NCI-H2029 treated with DMSO at 0.1 percent for 48 hours (cell line): ENCODE measurements at places on chromosomes 16 and 17.

- no peak for DNase-seq
Observed at GRCh38 chr17:56314984-56315602, 161.8 kb downstream of the ANKFN1 start.

- no peak for DNase-seq
Observed at GRCh38 chr17:42188749-42189650, 3.7 kb upstream of the HCRT start.

GRCh38 chr17:76929601-76930000 lies 61.4 kb downstream of the MGAT5B start:
- DNase-seq, result no peak

GRCh38 chr16:29806641-29807425 lies 504 bp downstream of the MAZ start:
- DNase-seq, result no peak

DNA sequence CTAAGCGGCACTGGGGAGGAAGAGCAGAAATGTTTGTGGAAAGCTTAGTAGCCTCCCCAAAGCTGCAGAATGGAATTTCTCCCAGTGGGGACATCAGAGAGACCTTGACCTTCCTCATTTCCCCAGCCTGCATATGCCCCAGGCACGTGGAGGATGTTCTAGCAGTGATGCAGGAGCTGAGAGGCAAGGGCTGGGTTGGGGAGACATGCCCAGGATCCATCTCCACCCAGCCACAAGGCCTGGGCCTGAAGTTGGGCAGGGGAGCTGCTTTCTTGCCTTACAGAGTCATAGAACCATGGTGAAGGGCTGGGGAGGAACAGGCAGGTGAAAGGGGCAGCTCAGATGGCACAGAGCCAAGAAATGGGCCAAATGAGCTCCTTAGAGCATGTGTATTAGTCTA lies 104.0 kb downstream of the TMEM132E start:
- DNase-seq, result no peak

GRCh38 chr16:67930678-67931211 lies 917 bp downstream of the CTRL start:
- no peak for DNase-seq

DNA sequence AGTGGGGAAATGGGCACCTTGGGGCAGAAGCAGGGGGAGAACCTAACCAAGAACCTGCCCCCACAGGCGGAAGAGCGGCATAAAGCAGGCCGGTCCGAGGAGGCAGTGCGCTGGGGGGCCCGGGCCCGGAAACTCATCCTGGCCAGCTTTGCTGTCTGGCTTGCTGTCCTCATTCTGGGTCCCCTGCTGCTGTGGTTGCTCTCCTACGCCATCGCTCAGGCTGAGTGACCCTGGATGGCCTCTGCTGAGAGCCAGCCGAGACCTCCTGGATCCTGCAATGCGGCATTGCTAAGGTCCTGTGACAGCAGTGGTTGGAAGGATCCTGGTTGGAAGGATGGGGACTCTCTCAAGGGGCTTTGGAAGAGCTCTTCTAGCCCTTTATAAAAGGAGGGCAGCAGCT lies 4.5 kb upstream of the PHKG2 start:
- DNase-seq, result no peak

- no peak for DNase-seq
Observed at GRCh38 chr17:63039342-63039741, 73.3 kb downstream of the TANC2 start.

- DNase-seq, result no peak
Observed at GRCh38 chr17:65064452-65065019, 8.0 kb upstream of the GNA13 start.

GRCh38 chr17:79485991-79486390 lies 124.9 kb downstream of the RBFOX3 start:
- no peak for DNase-seq

DNA sequence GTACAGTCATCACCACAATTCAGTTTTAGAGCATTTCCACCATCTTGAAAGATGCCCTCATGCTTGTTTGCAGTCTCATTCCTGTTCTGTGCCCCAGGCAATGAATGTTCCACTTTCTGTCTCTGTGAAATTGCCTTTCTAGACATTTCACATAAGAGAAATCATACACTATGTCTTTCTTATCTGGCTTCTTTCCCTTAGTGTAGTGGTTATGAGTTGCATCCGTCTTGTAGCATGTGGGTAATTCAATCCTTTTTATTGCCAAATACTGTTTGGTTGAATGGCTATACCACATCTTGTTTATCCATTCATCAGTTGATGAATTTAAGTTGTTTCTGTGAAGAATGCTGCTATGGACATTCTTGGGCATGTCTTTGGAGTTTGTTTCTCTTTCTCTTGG lies 132.5 kb upstream of the PLCG2 start:
- DNase-seq, result no peak

GRCh38 chr16:69834807-69835466 lies 72.8 kb downstream of the WWP2 start:
- no peak for DNase-seq

DNA sequence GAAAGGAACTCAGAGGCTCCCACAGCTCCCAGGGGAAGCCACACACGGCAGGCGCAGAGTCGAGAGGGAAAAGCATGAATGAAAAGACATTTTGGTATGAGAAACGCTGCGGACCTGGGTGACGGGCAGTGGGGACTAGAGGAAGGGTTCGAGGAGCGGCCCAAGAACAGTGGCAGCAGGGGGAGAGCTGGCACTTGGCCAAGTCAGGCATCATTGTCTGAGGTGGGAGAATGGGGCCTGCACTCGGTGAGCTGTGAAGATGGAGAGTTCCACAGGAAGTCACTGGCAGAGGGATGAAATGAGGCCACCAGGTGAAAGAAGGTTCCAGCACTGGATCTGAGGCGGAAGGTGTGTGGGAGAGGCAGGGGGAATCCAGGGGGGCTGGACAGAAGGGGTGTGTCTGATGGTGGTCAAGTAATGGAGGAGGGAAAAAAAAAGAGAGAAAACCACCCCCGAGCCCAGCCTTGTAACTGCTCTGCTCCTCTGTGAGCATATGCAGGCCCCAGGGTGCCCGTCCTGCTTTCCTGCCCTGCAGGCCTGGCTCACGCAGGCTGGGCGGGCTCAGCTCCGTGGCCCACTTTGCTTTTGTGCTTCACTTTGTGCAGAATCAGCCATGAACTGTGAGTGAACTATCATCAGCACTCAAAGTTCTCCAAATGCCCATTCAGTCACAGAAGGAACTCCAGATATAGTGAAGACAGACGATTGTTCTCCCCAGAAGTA lies 31.8 kb downstream of the TMEM204 start:
- no peak for DNase-seq

DNA sequence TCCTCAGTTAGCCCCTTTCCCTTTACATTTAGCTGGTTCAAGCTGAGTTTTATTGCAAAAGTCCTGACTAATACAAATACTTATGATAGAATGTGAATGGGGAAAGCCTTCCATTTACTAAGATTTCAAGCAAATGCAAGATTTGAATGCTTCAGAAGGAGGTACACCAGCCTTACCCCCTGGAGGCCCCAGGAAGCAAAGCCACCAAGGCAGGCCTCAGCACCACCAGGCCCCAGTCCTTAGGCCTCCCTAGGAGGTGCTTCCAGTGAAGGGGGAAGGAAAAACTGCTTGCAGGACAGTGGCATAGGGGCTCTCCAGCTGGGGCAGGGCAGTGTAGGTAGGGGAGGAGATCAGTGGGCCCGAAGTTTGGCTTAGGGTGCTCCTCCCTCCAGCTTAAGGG lies 7.3 kb upstream of the PRPSAP2 start:
- no peak for DNase-seq

DNA sequence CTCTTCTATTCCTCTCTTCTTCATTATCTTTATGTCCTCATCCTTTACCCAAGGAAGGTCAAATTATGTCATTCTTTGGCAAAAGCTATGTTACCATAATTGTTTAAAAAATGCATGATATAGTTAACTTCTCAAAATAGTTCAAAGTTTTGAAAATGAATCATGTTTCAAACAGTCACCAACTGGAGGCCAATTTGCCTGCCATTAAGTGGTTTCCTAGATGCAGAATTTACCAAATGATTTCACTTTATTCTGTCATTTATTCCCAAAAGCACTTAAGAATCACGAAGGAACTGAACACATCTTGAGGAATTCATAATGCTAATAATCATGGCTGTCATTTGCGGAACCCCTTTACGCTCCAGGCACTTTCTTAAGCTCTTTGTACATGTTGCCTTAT lies 190.9 kb upstream of the CDH11 start:
- DNase-seq, result no peak

DNA sequence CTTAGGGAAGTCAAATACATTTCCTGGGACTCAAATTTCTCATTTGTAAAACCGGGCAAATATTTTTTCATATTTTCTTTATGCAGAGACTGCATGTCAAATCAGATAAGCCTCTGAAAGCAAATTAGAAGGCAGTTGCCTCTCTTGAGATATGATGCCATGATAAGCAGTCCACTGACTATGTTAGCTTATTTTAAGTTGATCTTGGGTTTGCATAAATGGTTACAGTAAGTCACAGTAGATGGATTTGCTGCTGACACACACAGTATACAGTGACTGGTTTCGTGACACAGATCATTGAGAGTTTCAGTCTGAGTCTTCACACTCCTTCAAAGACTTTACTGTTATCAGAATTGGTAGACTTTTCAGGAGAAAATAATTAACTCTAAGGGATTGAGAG lies 927.6 kb upstream of the CDH8 start:
- DNase-seq, result no peak

DNA sequence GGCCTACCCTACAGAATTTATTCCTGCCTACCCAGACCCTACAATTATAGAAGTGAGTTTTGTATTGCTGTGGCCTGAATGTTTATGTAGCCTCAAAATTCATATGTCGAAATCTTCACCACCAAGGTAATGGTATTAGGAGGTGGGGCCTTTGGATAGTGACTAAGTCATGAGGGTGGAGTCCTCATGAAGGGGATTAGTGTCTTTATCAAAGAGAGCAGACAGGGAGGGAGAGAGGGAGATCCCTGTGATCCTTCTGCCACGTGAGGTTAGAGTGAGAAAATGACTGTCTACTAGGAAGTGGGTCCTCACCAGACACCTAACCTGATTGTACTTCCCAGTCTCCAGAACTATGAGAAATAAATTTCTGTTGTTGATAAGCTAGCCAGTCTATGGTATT lies 981 bp upstream of the DUXB start:
- DNase-seq, result no peak

DNA sequence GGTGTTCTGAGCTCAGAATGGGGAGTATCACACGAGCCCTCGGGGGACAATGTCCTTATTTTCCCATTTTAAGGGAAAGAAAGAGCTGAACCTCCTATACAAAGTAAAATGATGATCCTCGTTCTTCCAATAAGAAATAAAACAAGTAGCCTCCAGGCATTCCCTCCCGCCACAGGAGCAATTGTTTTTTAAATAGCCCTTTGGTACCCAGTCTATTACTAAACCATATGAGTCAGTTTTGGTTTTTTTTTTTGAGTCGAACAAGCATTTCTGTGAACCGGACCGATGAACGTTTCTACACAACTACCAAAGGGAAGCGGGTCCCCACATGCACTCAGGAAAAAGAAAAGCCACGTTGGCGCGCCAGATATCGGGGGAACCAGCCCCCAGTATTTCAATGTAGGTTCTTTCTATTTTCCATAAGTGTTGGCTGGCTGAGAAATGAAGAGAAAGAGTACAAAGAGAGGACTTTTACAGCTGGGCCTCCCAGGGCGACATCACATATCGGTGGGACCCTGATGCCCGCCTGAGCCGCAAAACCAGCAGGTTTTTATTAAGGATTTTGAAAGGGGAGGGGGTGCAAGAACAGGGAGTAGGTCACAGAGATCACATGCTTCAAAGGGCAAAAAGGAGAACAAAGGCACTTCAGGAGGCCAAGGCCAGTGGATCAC lies 3.8 kb upstream of the DCXR start:
- no peak for DNase-seq

DNA sequence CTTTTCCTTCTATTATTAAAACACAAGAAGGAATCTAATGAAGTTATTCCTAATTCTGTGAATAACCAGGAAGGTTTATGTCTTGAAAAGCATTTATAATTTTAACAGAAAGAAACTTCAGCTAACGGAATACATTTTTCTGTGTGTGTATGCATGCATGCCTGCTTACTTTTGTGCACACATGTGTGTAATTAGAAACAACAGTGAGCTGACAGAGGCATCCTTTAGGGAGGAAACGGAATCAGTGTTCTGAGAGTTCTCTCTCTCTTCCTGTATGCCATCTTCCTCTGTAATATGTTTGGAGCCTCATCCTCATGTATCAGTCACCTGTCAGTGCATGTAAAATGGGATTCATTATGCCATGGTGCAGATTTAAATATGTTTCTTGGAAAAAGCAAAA lies 107.0 kb downstream of the MAP2K4 start:
- DNase-seq, result no peak

- no peak for DNase-seq
Observed at GRCh38 chr17:6101706-6102105, 31.5 kb downstream of the WSCD1 start.

GRCh38 chr17:50055426-50056216 lies at the start of gene ITGA3:
ITGA3 (plus strand) TSS chr17:50056110; CDS start chr17:50056440, 330 bp downstream.
- no peak for DNase-seq
